ENCODE measurements at places on chromosomes 12 and 14.
A peak's percentile ranks its signal among the peaks of the same experiment; 100 is the strongest.

GRCh38 chr12:108861878-108862587, 4.7 kb upstream of the SSH1 start:
- no peak for DNase-seq

DNA sequence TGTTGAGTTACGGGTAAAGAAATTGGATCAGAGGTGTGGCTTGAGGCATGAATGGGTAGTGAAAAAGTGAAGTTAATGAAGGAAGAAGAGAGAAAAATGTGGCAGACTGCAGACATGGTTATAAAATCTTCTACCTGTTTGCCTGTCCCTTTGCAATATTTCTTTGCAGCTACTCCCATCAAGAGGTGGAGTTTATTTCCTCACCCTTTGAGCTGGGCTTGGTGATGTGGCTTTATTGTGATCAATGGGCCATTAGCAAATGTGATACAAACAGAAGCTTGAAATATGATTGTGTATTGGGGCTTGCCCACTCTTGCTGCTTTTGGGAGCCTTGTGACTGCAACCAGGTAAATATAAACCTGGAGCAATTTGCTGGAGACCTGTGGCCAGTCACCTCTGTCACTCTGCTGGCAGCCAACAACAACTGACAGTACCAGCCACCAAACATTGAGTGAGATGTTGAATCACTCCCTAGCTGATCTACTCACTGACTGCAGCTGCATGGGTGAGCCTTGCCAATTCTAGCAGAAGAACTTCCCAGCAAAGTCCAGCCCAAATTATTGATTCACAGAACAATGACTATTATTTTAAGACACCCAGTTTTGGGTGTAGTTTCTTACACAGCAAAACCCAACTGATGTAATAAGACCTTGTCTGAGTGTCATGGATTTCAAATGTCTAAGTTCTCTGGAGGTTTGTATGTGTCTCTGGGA, 151.0 kb upstream of the ATP2B1 start:
- no peak for DNase-seq

- no peak for DNase-seq
Observed at GRCh38 chr12:15634010-15634683, 155.0 kb downstream of the EPS8 start.

- DNase-seq: no peak
Observed at GRCh38 chr14:60095781-60096450, 4.2 kb downstream of the PCNX4 start.

DNA sequence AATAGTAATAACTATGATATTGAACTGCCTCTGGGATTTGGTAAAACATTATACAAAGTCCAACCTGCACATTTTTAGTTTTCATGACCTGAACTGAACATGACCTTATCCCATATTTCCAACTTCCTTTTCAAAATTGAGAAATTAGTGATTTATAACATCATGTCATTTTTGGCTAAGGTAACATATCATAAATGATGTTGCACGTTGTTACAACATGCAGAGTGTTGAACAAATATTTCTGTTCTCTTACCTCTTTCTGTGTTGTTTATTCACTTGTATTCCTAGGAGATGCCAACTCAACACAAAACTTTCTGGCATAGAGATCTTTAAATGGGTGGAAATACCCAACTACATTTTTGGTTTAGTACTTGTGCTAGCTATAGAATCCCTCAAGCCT, 496.0 kb downstream of the SLC6A15 start:
- no peak for DNase-seq

DNA sequence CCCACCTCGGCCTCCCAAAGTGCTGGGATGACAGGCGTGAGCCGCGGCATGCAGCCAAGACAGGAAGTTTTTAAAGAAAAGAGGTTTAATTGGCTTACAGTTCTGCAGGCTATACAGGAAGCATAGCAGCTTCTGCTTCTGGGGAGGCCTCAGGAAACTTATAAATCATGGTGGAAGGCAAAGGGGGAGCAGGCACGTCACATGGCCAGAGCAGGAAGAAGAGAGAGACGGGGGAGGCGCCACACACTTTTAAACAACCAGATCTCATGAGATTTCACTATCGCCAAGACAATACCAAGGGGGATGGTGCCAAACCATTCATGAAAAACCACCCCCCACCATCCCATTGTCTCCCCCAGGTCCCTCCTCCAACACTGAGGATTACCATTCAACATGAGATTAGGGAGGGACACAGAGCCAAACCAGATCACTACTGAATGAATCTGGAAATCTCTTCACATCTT, 14.1 kb downstream of the CCDC63 start:
- DNase-seq: peak; percentile 37

- DNase-seq: no peak
Observed at GRCh38 chr12:49794811-49795653, 33.2 kb downstream of the NCKAP5L start.

DNA sequence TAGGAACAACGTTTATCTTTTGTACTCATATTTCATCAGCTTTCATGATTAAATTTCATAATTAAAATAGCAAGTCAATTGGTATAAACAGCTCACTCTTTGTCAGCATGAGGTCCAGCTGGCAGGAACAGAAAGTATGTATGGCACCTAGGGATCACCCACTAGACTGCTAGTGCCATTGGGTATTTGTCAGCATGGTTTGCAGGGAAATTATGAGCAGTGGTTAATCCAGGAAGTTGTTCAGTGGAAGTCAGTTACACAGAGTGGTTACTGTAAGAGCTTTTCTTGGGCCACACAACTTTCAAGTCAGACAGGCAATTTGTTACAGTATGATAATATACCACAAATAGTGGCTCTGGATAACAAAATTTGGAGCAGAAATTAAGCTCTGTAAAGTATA, 340.3 kb upstream of the RGS6 start:
- DNase-seq: peak; percentile 50

DNA sequence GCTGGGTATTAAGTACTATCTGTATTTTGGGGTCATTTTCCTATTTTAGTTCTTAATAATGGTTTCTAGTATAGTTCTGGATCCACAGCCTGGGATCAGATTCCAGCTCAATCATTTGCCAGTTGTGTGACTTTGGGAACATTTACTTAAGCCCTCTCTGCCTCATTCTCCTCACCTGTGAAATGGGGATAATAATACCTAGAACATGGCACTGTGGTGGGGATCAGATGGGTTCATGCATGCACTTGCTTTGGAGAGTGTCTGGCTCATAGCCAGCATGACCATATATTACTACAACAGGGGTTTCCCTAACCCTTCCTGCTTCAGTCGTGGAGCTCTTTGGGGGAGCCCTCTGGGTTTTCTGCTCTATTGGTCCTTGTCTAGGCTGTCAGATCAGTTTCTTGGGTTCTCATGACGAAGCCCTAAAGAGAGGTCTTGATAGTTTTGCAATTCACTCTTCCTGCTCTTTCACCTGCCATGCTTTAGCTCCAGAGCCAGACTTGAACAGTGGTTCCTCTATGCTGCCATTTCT, 34.1 kb upstream of the SMOC1 start:
- no peak for DNase-seq

DNA sequence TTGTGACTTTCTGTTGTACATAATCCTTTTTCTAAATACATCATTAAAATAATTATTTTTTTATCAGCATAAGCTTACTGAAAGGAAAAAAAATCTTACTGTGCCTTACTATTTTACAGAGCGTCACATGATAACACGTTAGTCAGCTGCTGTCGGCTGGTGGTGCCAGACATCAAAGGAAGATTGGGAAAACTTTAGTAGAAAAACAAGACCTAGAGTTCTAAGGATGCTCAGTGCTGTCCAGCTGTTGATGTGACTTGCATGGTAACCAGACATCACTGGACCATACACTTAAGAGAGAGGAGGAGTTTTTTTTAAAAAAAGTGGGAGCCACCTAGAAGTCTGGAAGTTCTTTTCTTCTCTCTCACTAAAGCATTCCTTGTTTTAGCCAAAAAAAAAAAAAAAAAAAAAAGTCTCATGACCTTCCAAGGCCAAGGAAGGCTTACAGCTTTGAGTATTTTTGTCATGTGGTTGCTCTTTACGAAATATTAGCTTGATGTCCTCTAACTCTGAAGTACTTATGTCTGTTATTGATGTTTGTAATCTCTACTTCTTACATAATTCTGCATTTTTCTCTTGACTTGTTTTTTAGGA, 4.5 kb downstream of the RASSF8 start:
- no peak for DNase-seq

DNA sequence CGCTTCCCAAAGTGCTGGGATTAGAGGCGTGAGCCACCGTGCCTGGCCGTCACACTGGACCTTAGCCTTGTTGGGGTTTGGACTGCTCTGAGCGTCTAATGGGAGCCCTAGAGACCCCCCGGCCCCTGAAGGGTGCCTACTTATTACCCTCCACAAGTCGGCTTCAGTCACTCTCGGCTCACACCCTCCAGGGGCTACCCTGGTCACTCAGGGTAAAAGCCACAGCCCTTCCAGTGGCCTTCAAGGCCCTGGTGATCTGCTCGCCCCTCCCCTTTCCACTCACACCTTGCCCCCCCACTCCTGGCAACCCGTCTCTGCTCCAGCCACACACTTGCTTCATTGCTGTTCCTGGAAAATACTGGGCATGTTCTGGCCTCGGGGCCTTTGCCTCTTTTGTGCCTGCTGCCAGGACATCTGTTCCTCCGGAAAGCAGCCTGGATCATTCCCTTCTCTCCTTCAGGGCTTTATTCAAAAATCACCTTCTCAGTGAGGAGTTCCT, 3.6 kb upstream of the MORN3 start:
- no peak for DNase-seq

DNA sequence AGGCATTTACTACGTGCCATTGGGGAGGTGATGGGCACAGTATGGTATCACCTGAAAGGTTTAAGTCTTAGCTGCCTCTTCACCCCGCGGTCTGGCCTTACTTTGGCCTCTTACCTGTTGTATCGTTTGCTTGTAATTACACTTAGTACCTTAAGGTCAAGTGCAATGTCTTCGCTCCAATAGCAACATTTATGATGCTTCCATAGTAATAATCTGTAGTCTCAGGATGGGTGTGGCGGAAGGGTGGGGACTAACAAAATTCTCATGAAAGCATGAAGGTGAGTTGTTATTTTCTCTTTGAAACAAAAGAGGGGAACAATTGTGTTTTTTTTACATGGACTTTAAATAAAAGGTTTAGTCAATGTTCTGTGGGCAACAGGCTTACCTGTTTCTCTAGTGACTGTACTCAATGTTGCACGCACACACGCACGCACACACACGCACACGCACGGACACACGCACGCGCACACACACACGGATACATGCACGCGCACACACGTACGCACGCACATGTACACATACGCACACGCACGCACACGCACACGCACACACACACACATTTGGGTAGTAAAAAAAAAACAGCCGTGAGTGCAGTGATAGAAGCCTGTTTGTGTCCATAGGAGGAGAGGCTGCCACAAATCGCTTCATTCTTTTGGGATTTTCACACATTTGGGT, 91.4 kb downstream of the DNAH10 start:
- DNase-seq: no peak

- no peak for DNase-seq
Observed at GRCh38 chr14:22721213-22721612, 45.3 kb upstream of the OXA1L start.

GRCh38 chr14:77007975-77008421, 20.5 kb downstream of the IRF2BPL start:
- DNase-seq: no peak

DNA sequence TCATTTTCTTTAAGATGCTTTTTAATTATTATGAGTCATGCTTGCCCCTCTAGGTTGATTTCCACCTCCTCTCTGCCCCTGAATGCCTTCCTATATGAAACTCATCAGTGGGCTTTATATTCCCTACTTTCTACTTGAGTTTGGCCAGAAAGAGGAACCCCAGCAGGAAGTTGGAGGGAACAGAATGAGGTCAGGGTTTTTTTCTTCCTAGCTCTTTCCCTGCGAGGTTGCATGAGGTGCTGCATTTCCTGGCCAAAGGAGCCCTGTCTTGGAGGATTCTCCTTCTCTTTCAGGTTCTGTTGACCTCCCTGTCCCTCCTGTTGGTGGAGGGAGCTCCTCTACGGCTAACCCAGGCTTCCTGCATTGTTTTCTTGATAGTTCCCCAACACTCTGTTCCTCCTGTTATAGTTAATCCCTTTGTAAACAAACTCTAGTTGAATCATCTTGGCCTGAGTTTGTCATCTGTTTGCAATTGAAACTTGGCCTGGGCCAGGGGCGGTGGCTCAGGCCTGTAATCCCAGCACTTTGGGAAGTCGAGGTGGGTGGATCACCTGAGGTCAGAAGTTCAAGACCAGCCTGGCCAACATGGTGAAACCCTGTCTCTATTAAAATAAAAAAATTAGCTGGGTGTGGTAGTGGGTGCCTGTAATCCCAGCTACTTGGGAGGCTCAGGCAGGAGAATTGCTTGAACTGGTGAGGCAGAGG, 15.3 kb upstream of the SPIC start:
- peak; percentile 55 for DNase-seq

DNA sequence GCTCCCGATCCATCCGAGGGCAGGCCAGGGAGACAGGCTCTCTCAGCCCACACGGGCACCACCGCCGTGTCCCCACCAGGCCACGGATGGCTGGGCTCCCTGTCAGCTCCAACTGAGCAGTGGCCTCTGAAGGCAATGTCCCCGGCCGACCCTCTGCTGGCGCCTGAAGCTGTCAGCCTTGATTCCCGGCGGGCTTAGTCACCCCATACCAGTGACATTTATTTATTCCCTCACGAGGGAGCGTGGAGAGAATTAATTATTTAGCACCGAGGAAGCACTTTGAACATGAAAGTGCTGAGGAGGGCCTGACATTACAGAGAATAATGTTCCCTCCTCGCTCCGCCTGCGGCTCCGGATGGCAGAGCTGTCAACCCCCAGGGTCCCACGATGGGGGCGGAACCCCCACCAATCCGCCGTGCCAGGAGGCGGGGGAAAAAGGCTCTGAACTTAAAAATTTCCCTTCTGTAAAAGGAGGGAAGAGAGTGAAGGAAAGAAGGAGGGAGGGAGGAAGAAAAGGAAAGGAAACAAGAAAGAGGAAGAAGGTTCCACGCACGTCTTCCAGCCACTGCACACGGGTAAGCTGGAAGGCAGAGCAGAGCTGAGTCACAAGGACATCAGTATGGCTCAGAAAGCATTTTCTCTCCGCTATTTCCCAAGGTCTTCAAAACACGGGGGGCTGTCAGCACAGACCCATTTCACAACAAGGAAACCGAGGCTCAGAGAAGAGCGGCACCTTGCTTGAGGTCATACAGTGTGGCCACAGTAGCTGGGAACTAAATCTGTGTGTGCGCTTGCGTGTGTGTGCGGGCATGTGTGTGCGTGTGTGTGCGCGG, 108.7 kb upstream of the NCOR2 start:
- peak; percentile 58 for DNase-seq

- DNase-seq: no peak
Observed at GRCh38 chr12:11408096-11408495, 12.7 kb upstream of the PRB2 start.

- peak; percentile 30 for DNase-seq
Observed at GRCh38 chr12:46825591-46826414, at the start of gene SLC38A4. Gene SLC38A4, minus strand, starts transcription at chr12:46825997. Its CDS starts 32,926 bp downstream, at chr12:46793071.

GRCh38 chr12:54561164-54561563, 11.8 kb downstream of the PDE1B start:
- no peak for DNase-seq

GRCh38 chr14:77058117-77058516, 29.6 kb upstream of the IRF2BPL start:
- no peak for DNase-seq
